GM23248 (cell line): ENCODE measurements at places on chromosomes 13 and 19. TPM values are rescaled to one million over a fixed set of nuclear protein-coding genes. Genes with fewer than 3 reads are reported as not detected.

The ZNF160 gene
- 20.2 and 23.0 TPM in 2 replicates for total RNA-seq

The ZNF98 gene
- total RNA-seq = not detected in 2 replicates

The CEACAM4 gene
- not detected in 2 replicates for total RNA-seq

The NUDT19 gene
- 18.0 and 19.5 TPM in 2 replicates for total RNA-seq

The ZNF260 gene
- total RNA-seq = 11.9 and 12.9 TPM in 2 replicates

The KLK2 gene
- total RNA-seq = not detected in 2 replicates

The SULT2A1 gene
- not detected in 2 replicates for total RNA-seq

The PSG11 gene
- not detected in 2 replicates for total RNA-seq

The CLEC4M gene
- not detected in 2 replicates for total RNA-seq

The ZNF507 gene
- 4.9 and 5.2 TPM in 2 replicates for total RNA-seq

The NMRK2 gene
- total RNA-seq = not detected in 2 replicates

DNA sequence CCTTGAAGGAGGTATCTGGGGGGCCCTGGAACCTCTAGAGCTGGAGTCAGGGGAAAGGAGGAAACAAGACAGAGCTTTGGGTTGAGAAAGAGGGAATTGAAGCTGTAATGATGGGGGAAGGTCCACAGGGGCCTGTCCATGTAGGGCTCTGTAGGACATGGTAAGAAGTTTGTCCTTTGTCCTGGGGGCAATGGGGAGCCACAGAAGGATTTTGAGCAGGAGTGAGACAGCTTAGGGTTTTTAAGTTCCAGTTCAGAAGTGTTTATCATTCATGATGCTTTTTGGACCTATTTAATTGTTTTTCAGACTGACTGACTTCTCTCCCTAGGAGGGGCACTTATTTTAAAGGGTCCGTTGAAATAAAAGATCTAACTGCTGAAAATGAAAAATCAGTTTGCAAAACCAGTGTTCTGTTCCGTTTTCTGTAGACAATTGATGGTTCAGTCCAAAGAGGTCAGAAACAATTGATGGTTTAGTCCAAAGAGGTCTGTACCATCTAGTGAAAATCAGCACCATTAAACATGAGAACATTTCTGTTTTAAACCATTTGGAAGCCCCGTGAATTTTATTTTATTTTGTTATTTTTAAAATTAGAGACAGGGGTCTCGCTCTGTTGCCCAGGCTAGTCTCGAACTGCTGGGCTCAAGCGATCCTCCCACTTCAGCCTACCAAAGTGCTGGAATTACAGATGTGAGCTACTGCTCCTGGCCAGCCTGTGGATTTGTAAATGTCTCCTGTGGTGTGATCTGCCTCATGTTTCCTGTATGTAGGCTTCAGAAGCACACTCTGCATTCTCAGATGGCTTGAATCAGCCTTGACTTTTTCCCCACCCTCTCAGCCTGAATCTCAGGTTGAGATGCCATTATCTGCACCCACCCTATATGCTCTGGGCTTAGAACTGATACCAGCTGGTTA, 8.4 kb downstream of the PLD3 start:
- H3K36me3 ChIP-seq = no peaks in the 10 kb centered on the region; the same call in 1 of the 2 replicates
- no peak overlapping the region for H3K4me3 ChIP-seq
- H3K27ac ChIP-seq = peak overlapping the region; percentile 31
- no peaks in the 10 kb centered on the region for H3K27me3 ChIP-seq
- peak; percentile 46 for DNase-seq

DNA sequence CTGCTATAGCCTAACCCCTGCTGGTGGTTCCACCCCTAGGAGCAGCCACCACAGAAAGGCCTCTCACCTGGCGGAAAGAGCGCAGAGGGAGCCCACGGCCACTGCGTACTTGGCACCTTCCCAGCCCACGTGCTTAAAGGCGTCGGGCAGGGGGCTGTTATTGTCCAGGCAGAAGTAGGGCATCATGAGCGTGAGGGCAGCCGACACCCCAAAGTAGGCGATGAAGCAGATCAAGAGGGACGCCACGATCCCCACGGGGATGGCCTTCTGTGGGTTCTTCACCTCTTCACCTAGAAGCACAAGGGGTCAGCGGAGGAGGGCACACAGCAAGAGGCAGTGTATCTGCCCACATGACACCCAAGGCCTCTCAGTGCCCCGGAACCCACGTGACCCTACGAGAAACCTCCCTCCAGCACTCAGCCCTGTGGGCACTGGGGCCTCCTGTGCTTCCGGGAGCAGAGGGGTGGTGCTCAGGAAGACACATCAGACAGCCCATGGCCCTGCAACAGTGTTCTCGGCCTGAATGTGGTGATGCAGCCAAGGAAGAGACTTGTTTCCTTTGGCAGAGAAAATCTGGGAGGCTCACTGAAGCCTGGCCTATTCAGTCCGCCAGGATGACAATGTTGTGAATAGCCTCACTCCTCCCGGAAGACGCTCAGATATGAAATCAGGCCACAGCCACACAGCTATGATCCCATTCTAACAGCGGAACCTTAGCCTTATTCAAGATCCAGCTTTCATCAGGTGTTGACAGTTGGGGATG, 72.1 kb downstream of the SLC7A1 start:
- H3K4me3 ChIP-seq = no peak overlapping the region
- peak overlapping the region; percentile 94 for H3K27ac ChIP-seq
- H3K36me3 ChIP-seq = peaks cover 36% of the 10 kb centered on the region
- peak; percentile 92 for DNase-seq
- H3K27me3 ChIP-seq = no peaks in the 10 kb centered on the region

DNA sequence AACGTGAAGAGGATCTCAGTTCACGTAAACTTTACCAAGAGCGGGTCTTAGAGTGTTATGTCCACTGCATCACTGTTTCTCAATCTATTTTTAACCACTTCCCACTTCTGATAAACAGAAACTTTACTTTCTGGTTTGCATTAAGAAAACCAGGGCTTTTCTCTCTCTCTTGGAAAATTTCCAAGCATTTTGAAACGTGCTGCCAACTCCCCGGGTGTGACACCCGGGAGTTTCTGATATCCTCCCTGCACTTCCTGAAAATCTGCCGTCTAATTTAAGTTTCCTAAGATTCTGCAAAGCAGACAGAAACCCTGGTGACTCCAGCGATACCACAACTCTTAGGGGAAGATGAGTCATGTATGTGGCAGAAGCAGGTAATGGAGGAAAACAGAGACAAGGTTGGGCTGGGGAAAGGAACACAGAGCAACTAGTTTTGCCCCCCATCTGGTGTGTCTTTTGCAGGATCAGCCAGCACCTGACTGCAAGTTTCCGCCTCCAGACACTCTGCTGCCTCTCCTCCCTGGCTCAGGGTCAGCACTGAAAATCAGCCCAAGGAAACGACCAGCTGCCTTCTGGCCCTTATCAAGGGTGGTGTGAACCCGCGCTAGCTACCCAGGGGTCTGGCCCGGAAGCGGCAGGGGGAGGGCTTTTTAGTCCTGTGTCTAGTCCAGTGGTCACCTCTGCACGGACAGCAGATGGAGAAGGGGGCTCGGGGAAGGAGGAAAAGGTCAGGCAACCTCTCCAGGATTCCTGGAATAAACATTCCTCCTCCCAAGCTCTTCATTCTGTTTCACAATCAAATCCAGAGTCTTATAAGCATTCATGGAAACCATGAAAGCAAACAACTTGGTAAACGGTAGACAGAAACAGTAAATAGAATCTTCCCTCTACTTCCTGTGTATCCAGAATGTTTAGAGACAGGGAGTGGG, 11.3 kb upstream of the FFAR2 start:
- H3K4me3 ChIP-seq = no peak overlapping the region
- peaks cover 32% of the 10 kb centered on the region; the same call in 1 of the 2 replicates for H3K27me3 ChIP-seq
- no peaks in the 10 kb centered on the region for H3K4me1 ChIP-seq
- H3K27ac ChIP-seq = no peak overlapping the region
- DNase-seq = peak; percentile 39

DNA sequence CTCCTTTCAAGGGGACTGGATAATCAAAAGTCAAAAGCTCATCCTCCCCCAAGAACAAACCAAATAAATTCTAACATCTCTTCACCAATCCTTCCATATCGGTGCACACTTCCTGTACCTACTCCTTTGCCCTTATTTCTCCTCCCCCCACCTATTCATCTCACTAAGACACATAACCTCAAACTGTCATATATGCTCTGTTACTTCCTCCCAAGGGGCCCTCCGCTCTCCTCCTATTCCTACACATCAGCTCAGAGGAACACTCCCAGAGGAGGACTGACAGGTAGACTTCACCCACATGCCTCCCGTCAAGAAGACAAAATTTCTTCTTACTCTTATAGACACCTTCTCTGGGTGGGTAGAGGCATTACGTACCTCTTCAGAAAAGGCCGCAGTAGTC, 48.1 kb downstream of the ZNF93 start:
- no peak for DNase-seq
- no peaks in the 10 kb centered on the region for H3K27me3 ChIP-seq
- H3K4me1 ChIP-seq = no peaks in the 10 kb centered on the region
- no peaks in the 10 kb centered on the region for H3K36me3 ChIP-seq
- no peak overlapping the region for H3K4me3 ChIP-seq

GRCh38 chr13:112068540-112069060, 1.7 kb downstream of the SOX1 start:
- no peak overlapping the region for H3K27ac ChIP-seq
- no peak overlapping the region for H3K4me3 ChIP-seq
- DNase-seq = no peak
- H3K36me3 ChIP-seq = no peaks in the 10 kb centered on the region
- H3K27me3 ChIP-seq = peaks cover 69% of the 10 kb centered on the region
- no peaks in the 10 kb centered on the region for H3K4me1 ChIP-seq

GRCh38 chr13:51542346-51543242, 41.7 kb upstream of the WDFY2 start:
- H3K36me3 ChIP-seq = no peaks in the 10 kb centered on the region
- no peaks in the 10 kb centered on the region for H3K27me3 ChIP-seq
- peaks cover 27% of the 10 kb centered on the region for H3K4me1 ChIP-seq
- DNase-seq = peak; percentile 60

- H3K4me3 ChIP-seq = peak within 1 kb of the TSS; percentile 84
- H3K4me1 ChIP-seq = no peaks in the 10 kb centered on the region
- H3K27ac ChIP-seq = peak within 1 kb of the TSS; percentile 81
- no peaks in the 10 kb centered on the region for H3K27me3 ChIP-seq
- peak; percentile 100 for DNase-seq
Measured at GRCh38 chr19:2840794-2841791, at the start of gene ZNF555. Gene ZNF555 (plus strand): TSS chr19:2841475. CDS start chr19:2841573, 98 bp downstream.

GRCh38 chr13:25762795-25763377, 288.9 kb downstream of the SHISA2 start:
- no peak overlapping the region for H3K4me3 ChIP-seq
- DNase-seq = no peak
- no peaks in the 10 kb centered on the region for H3K27me3 ChIP-seq
- H3K36me3 ChIP-seq = no peaks in the 10 kb centered on the region
- no peak overlapping the region for H3K27ac ChIP-seq

GRCh38 chr13:35693134-35693784, 216.8 kb upstream of the MAB21L1 start:
- no peaks in the 10 kb centered on the region for H3K27me3 ChIP-seq
- DNase-seq = no peak
- no peak overlapping the region for H3K4me3 ChIP-seq
- no peaks in the 10 kb centered on the region for H3K36me3 ChIP-seq

DNA sequence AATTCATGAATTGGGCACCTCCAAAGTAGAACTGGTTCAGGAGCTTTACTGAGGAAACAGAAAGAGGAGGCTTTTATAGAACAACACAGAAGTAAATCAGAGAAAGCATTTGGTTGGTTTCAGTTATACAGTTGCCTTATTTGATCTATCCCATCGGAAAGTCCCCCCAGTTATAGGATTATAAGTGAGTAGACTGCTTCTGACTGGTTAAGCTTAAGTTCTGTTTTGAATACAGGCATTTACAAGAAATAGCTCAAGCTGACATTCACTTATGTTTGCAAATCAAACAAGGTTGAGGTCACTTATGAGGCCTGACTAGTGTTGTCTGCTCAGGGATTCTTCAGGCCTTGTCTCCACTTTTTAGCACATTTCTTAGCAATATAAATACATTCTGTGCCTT, 857.4 kb downstream of the EFNB2 start:
- no peaks in the 10 kb centered on the region for H3K27me3 ChIP-seq
- H3K27ac ChIP-seq = no peak overlapping the region
- no peak overlapping the region for H3K4me3 ChIP-seq
- no peaks in the 10 kb centered on the region for H3K4me1 ChIP-seq
- H3K36me3 ChIP-seq = no peaks in the 10 kb centered on the region

- no peaks in the 10 kb centered on the region for H3K4me1 ChIP-seq
- H3K36me3 ChIP-seq = no peaks in the 10 kb centered on the region
- DNase-seq = no peak
- H3K4me3 ChIP-seq = no peak overlapping the region
- H3K27ac ChIP-seq = no peak overlapping the region
- H3K27me3 ChIP-seq = no peaks in the 10 kb centered on the region; the same call in none of the 2 replicates
Measured at GRCh38 chr13:77584106-77584505, 48.6 kb downstream of the SCEL start.

DNA sequence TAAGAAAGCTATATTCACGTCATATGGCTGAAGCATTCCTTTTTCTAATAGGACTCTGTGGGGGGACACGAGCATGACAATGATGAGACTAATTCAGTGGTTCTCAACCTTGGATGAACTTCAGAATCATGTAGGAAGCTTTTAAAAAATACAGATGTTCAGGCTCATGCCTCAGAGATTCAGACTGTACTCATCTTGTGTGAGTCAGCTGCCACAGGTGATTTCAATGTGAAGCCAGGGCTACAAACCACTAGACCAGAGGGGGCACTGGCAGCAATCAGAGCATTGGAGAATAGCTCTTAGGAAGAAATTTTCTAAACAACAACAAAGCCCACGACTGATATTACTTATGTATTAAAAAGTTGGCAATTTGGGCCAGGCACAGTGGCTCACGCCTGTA, 91.7 kb downstream of the SERP2 start:
- H3K4me3 ChIP-seq = no peak overlapping the region
- H3K36me3 ChIP-seq = no peaks in the 10 kb centered on the region
- no peaks in the 10 kb centered on the region for H3K27me3 ChIP-seq
- H3K27ac ChIP-seq = no peak overlapping the region
- DNase-seq = peak; percentile 32

DNA sequence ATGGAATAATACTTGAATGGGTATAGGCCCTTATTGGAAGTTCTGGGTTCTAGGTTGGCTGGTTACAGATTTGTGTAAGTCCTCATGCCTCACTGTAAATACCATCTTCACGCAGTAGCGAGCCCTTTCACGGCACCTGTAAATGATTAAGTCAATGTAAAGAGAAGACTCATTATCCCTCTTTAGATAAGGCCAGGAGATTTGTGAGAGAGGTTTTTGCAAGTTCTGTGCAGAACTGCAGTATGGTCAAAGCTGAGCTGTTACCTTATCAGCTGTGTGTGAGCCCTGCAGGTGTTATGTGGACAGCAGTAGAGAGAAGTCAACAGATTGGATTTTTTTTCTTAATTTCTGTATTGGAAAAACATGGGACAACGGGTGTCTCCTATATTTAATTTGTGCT, 141.6 kb downstream of the SHISA2 start:
- no peak overlapping the region for H3K27ac ChIP-seq
- H3K27me3 ChIP-seq = peaks cover 9% of the 10 kb centered on the region; the same call in 1 of the 2 replicates
- no peaks in the 10 kb centered on the region for H3K4me1 ChIP-seq
- H3K36me3 ChIP-seq = no peaks in the 10 kb centered on the region

GRCh38 chr13:112782429-112783010, 92.7 kb downstream of the ATP11A start:
- H3K27me3 ChIP-seq = no peaks in the 10 kb centered on the region
- no peak overlapping the region for H3K4me3 ChIP-seq
- no peaks in the 10 kb centered on the region for H3K36me3 ChIP-seq
- no peak overlapping the region for H3K27ac ChIP-seq
- no peaks in the 10 kb centered on the region for H3K4me1 ChIP-seq

- no peak for DNase-seq
- no peaks in the 10 kb centered on the region for H3K36me3 ChIP-seq
- no peak overlapping the region for H3K27ac ChIP-seq
- no peak overlapping the region for H3K4me3 ChIP-seq
Measured at GRCh38 chr19:435707-436412, 25.0 kb downstream of the SHC2 start.
